Nephron progenitor cell (in vitro differentiated cells): ENCODE measurements at places on chromosomes 7 and 10.

- DNase-seq = no peak
Observed at GRCh38 chr7:86592185-86592584, 51.5 kb upstream of the GRM3 start.

- DNase-seq = no peak
Observed at GRCh38 chr7:43869867-43870240, 537 bp upstream of the MRPS24 start.

DNA sequence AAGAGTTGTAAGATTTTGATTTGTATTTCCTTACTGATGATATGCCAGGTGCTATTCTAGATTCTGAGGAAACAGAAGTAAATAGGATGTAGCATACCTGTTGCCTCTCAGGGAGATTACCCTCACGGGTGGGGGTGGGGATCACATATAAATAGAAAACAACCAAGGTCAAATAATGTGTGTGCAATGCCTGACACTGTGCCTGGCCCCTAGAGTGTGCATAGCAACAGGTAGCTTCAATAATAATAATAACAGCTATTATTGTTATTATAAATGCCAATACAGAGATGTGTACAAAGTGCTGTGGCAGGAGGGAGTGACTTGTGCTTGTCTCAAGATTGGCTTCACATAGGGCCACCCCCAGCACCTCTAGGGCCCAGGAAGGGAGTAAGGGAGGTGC is 24.0 kb downstream of the CNNM1 start:
- no peak for DNase-seq

GRCh38 chr7:30973292-30973691 is 9.5 kb downstream of the GHRHR start:
- no peak for DNase-seq

GRCh38 chr7:69691734-69692133 is 93.5 kb downstream of the AUTS2 start:
- DNase-seq = no peak

- no peak for DNase-seq
Observed at GRCh38 chr10:79215531-79215930, 131.7 kb upstream of the PPIF start.

- no peak for DNase-seq
Observed at GRCh38 chr10:15843695-15844094, 16.6 kb downstream of the MINDY3 start.

- no peak for DNase-seq
Observed at GRCh38 chr7:120431016-120431415, 158.0 kb downstream of the KCND2 start.

- DNase-seq = no peak
Observed at GRCh38 chr10:34373211-34373610, 441.9 kb downstream of the PARD3 start.

GRCh38 chr10:102627736-102628293 is 16.5 kb upstream of the TRIM8 start:
- DNase-seq = peak; percentile 48

DNA sequence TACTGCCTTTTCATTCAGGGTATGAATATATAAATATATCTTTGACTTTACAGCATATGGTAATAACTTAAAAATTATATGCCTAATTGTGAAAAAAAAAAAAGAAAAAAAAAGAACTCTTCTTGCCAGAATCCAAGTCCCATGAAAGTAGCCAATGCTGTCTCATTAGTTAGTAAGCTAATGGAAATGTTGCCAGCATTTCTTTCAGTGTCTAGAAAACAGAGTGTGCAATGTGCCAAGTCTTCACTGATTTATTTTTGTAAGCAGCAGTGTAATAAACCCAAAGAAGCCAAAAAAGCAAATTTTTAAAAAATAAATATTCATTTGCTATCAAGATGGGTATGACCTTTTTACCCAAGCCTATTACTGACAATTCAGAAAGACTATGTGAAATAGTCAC is 31.1 kb upstream of the LRRN3 start:
- DNase-seq = no peak

DNA sequence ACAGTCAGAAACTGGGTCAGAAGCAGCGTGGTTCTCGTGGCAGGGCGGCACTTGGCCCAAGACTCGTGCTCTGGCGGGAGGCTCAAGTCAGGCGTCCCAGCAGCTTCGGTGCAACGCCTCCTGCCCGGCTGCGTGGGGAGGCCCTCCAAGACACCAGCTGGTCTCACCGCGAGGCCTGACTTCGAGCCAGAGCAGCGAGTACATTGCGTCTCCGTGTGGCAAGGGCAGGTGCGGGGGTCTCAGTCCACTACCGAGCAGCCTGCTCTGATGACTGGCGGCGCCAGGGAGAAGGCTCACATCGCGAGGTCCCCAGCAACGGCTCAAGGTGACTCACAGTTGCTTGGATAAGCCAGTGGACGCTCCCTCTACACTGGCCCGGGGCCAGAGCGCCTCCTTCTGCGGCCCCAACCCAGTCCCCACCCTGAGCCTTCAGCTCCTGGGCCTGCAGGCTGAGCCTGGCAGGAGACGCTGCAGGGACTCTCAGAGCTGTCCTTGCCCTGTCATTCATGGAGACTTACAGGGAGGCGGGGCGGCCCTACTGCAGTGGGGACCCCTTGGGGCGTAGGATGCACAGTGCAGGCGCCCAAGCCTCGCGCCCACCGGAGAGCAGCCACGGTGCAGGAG is 41.9 kb upstream of the PRKAR1B start:
- peak; percentile 49 for DNase-seq

- no peak for DNase-seq
Observed at GRCh38 chr7:1532456-1533254, 2.2 kb downstream of the MAFK start.

DNA sequence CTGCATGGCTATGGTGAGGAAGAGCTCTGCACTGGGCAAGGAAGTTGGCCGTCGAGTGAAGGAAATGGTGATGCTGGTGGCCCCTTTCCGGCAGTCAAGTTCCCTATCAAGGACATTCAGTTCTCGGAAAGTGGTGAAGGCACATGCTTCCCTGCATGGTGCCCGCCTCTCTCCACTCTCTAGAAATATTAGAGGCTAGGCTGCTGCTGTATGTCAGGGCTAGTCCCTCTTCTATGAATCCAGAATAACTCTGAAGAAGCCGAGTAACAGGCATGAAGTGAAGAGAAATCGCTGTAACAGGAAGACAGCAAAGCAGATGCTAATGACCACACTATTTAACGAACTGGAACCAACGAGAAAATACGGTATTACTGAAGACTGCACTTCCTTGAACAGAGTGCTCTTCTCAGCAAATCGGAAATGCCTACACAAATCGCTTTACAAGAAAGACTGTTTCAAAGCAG is 5.4 kb downstream of the IDI1 start:
- no peak for DNase-seq

DNA sequence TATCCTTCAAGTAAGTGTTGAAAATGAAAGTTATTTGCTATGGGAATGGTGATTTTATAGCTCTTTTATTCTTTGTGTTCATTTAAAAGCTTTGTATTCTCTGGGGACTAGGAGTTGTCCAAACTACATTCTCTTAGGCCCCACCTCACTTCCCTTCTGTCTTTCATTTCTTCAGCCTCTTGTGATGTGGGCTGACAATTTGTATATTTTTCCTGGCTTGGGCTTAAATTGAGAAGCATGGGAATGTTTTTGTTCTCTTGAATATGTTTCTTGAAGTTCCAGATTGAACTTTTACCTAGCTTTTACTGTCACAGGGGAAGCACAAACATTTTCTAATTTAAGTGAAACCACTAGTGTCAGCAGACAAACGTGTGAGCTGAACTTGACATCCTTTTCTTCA is 27.9 kb downstream of the BBS9 start:
- DNase-seq = no peak

GRCh38 chr7:50415844-50416364 is 34.2 kb downstream of the FIGNL1 start:
- no peak for DNase-seq

GRCh38 chr10:74213571-74214162 is 62.6 kb downstream of the ADK start:
- no peak for DNase-seq

- no peak for DNase-seq
Observed at GRCh38 chr7:157044147-157044687, 33.8 kb upstream of the MNX1 start.

DNA sequence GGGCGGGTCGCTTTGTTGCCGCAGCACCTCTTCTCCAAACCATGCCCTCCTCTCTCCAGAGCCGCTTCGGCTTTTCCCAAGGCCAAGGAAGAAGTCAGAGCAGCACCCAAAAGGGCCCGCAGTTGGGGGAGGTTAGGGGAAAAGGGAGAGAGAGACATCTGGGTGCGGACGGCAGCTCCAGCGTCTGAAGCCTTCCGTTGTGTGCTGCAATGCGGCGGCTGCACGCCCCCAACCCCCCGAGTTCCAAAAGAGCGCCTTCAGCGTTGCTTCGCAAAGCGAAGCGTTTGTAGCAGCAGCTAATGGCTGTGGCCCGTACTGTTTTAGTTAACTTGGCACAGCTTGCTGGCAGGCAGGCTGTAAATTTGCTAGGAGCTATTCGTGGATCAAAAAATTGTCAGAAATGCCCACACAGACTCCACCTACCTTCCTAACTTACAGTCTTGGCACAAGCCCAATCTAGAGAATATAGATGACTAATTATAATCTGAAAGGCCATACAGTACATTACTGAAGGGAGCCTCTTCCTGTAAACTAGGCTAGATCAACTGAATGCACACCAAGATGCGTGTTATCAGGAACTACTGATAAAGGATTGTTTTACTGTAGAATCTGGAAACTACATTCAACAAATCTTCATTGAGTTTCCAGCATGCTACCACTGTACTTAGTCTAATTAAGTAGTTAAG is 1.1 kb upstream of the KBTBD2 start:
- peak; percentile 54 for DNase-seq

GRCh38 chr10:64630534-64630933 is 1109.3 kb downstream of the REEP3 start:
- no peak for DNase-seq

- no peak for DNase-seq
Observed at GRCh38 chr10:71598621-71599055, 120.9 kb downstream of the C10orf105 start.

DNA sequence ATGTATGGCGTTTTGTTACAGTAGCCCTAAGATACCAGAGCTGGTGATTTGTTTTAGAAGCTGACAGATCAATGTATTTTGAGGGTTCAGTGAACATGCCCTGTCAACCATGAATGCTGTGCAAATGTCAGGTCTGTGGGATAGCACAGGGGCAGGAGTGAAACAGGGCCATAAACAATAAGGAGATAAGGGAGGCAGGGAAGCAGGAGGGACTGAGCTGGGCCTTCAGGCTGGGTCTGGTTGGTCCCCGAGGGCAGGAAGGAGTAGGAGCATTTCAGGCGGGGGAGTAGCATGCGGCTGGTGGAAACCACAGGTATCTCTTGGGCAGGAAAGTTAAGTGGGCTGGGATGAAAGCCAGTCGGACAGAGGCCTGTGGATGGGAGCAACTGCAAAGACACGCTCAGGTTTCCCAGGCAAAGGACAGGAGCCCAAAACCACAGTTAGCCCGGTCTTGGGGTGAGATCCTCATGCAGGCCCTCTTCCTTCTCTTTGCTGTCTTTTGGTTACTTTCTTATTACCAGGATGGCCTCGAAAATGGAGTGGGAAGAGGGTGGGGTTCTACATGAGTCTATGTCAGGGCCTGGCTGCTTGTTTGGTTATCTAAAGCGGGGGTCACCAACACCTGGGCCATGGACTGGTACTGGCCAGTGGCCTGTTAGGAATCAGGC is 69.5 kb upstream of the SEPHS1 start:
- DNase-seq = no peak

- DNase-seq = no peak
Observed at GRCh38 chr10:65723525-65723924, 1202.3 kb upstream of the LRRTM3 start.

- no peak for DNase-seq
Observed at GRCh38 chr7:73681031-73681430, 2.2 kb downstream of the DNAJC30 start.

GRCh38 chr7:85156661-85157208 is 30.1 kb downstream of the SEMA3D start:
- no peak for DNase-seq

- DNase-seq = no peak
Observed at GRCh38 chr7:45001138-45001694, 1.2 kb downstream of the CCM2 start.

GRCh38 chr7:130107949-130108674 is 37.8 kb downstream of the KLHDC10 start:
- no peak for DNase-seq

DNA sequence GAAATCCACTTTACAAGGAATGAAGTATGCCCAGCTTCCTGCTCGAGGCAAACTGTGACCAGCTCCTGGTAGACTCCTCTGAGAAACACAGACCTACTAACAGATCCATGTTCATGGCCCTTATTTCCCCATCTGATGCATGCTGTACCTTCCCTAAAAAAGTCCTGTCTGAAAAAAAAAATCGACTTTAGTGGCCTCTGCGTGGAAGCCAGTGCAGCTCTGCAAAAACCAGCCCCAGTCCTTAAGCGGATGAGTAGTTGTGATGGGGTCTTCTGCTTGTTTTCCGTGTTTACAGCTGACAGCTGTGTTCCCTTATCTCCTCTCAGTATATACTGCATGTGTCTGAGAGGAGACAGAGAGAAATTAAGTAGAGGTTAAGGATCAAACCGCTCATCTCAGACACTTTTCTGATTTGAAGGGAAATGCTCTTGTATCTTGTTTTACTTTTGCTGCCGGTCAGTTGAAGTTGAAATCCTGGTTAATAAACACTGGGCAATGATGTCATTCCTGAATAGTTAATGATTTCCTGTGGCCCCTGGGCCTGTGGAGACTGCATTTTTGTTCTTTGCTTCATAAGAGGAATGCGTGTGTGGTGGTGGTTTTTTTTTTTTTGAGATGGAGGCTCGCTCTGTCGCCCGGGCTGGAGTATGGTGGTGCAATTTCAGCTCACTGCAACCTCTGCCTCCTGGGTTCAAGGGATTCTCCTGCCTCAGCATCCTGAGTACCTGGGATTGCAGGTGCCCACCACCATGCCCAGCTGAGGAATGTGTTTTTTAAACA is 67.6 kb downstream of the DOCK1 start:
- DNase-seq = no peak

DNA sequence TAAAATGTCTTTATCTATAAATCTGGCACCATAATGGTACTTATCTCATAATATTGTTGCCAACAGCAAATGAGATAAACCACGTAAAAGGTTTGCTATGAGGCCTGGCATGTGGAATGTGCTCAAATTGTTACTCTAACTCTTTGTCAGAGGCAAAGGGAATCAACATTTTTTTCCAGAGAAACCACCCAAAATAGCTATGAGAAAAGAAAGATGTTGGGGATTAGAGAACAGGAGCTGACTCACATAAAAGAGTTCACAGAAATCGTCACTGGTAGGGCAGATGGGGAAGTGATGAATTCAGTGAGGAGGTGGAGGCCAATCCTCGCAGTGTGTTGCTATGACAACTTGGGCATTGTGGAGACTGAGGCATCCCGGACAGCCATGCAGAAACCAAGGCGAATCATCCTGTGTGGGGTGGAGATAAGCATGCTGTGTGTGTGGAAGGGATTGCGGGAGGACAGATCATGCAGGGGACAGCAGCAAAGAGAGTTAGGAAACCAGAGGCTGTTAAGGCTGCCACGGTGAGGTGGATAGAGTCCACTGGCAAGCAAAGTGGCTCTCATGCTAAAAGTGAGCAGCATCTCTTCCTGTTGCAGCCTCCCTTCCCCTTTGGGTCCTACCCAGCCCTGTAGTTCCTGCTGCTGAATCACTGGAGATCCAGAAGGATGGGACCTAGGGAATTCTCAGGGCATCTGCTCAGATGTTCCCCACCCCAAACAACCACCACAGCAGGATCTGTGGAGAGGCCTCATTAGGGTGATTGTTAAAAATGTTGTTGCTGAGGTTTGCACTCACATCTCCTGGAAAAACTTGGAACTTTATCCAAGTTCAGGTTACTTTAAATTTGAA is 103.9 kb downstream of the CUBN start:
- no peak for DNase-seq
